Suppressor macrophage treated with lipopolysaccharide for 4 hours (primary cell): ENCODE measurements at places on chromosomes 16 and 17.

DNA sequence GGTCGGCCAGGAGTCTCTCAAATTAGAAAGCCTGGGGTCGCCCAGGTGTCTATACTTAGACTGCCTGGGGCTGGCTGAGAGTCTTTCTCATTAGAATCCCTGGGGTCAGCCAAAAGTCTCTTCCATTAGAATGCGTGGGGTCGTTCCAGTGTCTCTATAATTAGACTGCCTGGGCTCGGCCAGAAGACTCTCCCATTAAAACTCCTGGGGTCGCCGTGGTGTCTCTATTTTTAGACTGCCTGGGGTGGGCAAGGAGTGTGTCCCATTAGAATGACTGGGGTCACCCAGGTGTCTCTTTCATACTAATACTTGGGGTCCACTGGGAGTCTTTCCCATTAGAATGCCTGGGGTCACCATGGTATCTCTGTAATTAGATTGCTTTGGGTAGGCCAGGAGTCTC is 2227.7 kb downstream of the TP53TG3F start:
- DNase-seq = no peak

DNA sequence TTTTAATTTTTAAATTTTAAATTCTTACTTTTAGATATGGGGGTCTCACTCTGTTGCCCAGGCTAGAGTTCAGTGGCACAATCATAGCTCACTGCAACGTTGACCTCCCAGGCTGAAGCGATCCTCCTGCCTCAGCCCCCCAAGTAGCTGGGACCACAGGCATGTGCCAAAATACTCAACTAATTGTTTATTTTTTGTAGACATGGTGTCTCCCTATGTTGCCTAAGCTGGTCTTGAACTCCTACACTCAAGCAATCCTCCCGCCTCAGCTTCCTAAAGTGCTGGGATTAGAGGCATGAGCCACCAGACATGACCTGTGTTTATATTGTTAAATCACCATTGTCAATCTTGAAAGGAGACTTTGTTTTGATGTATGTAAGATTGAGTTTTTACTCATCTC is 332.2 kb downstream of the WWOX start:
- DNase-seq = no peak

DNA sequence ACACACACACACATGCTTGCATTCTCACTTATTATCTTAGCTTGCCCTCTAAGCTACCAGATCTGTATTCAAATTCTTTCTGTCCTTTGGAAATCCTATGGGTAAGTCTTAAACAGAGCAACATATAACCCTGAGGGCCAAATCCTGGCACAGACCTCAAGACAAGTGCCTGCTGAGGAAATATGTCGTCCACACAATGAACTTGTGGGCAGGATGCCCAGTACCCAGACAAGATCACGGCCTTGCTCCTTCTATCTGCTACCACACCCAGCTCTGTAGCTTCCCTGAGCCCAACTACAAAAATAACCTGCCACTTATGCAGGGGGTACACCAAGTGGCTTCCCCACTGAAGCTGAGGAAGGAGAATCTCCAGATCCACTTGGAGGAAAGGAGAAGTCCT is 37.3 kb upstream of the FA2H start:
- DNase-seq = no peak

DNA sequence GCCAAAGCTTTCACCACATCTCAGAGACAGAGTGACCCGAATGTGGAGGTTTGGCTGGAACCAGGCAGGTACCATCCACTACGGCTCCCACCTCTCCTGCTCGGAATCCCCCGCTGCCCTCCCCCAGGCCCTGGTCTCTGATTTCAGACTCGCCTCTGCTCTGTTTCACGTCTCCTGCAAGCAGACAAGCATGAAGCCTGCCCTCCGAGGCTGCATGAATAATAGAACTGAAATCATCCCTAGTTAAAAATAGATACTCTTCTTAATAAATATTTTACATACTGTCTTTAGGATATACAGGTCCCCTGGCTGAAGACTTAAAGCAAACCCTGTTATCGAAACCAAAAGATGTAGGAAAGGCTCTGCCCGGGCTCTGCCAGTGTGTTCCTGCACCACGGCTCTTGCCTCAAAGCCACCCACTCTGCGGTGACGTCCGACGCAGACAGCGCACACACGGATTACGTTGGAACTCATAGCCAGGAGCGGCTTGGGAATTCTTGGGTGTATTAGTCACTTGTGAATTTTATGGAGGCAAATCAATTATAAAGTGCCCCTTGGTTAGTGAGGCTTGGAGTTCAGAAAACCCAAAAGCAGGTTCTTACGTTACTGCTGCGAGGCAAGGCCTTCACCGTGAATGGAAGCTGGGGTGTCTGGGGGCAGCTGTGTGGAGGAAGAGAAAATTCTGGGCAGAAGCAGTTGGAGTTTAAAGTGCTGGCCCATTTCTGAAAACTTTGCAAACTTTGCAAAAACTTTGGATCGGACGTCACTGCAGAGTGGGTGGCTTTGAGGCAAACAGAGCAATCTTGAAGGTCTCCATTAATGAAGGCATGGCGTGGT is 25.6 kb upstream of the NPTX1 start:
- no peak for DNase-seq

DNA sequence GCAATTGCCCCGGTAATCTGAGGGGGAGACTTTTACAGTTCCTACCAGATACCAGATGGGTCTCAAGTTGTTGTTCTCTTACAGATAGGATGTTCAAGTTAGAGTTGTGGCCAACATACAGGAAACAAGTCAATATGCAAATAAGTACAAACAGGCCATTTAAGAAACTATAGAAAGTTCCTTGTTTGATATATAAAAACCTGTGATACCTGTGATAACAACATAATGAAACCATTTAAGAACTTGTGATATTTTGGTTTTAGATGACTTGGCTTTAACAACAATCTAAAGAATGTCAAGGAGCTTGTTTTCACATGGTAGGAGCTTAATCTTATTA is 16.8 kb downstream of the CDR2 start:
- DNase-seq = no peak

DNA sequence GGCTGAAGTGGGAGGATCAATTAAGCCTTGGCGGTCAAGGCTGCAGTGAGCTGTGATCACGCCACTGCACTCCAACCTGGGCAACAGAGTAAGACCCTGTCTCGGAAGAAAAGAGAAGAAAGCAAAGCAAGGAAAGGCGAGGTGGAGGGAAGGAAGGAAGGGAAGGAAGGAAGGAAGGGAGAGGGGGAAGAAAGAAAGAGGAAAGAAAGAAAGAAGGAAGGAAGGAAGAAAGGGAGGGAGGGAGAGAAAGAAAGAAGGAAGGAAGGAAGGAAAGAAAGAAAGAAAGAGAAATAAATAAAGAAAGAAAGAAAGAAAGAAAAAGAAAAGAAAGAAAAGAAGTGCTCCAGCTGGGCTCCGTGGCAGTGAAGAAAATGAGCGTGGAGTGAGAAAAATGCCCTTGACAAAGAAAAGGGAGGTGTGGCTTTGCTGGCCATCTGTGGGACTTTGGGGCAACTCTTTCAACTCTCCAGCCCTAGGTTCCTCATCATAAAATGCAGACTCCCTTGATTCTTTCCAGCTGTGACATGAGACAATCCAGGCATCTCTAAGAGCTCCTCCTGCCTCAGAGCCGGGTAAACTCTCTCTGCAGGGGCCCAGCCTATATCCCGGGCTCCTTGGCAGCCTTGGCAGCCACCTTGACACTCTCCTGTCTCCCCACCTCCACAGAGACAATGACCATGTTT is 2.4 kb downstream of the GSDMA start:
- no peak for DNase-seq
